ENCODE measurements at places on chromosomes 5 and 9.
A peak's percentile ranks its signal among the peaks of the same experiment; 100 is the strongest.

DNA sequence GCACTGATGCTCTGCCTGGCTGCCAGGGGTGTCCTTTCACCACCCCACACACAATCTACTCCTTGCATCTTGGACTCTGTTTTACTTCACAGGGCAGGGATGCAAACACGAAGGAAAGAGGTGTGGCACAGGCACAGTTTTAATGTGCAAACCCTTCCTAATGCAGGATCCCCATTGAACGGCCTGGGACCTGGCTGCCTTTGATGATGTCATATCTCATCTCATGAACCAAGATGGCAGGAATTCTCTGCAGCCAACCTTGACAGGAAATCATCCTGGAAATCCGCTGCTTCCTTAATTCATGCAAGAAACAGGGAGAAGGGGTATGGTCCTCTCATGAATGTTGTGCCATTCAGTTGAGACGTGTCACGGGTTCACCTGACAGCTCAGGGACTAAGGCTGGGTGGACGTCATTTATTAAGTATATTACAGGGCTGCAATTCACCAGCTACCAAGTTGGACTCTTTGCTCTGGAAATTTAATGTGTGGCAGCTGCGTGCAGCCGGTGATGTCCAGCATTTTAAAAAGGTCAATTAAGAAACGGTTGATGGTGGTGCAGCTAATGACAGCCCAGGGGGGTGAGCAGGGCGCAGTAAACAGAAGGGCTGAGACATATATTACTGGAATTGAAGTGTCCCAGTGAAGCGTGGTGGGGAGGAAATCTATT lies 91.5 kb downstream of the LMNB1 start:
- DNase-seq = no peak

DNA sequence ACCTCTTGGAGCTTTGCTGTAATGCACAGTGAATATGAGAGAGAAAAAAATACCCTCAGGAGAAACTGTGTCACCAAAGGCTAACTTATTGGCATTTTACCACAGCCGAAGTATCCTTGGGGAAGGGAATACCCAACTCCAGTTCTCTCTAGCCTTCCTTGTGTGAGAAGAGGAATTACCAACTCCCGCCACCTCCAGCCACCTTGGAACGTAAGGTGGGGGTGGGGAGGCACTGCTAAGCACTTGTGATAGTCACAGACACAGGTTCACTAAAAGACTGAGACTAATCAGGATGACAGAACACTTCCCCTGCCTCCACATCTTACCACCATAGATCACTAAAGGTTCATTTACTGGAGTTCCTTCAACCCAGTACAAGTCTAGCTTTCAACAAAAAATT lies 102.0 kb upstream of the ADAMTS19 start:
- no peak for DNase-seq

DNA sequence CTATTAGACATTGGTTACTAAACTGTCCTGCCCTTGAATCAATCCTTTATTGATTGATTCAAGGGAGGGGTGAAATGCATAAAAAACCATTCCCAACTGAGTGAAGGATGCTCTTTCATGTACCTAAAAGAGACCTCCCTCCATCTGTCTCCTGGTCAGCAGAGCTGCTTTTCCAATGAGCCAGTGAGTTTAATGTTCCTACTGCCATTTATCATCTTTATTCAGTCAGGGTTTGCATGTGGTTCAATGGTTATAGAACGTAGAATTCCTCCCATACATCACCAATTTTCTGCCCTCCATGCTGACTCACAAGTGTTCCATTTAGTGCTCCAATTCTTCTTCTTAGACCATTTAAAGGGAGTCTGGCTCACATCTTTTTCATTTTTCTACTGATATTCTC lies 199.1 kb upstream of the PCSK5 start:
- DNase-seq = no peak

DNA sequence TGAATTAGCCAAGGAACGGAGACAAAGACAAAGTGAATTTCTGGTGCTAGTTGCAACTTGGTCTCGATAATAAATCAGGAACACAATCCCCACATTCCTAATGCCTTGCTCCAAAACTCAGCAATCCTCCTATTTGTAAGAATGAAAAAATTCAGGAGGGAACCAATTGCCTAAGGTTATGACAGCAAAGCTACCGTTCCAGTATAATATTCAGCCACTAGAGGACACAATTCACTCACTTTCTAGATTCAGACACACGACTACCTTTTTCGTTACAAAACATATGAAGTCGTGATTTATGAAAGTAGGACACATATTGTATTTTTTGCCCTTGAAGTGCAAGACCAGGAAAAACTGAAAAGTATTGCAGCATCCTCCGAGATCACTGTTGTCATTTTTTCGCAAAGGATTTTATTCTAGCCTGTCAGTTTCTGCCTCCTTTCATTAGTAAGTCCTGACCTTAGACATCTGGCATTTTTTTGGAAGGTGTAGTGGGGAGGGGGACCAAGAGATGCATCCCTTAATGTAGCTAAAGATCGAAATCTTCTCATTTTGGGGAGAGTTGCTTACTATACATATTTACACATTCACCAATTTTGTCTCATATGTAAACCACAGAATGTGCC lies 133.1 kb downstream of the DOCK8 start:
- peak; percentile 89 for DNase-seq

Data from NCI-H2171 treated with DMSO at 0.1 percent for 48 hours (cell line).